ENCODE measurements at places on chromosomes 12 and 14.

- no peak for DNase-seq
Observed at GRCh38 chr12:111173836-111174235, 195.1 kb downstream of the PHETA1 start.

DNA sequence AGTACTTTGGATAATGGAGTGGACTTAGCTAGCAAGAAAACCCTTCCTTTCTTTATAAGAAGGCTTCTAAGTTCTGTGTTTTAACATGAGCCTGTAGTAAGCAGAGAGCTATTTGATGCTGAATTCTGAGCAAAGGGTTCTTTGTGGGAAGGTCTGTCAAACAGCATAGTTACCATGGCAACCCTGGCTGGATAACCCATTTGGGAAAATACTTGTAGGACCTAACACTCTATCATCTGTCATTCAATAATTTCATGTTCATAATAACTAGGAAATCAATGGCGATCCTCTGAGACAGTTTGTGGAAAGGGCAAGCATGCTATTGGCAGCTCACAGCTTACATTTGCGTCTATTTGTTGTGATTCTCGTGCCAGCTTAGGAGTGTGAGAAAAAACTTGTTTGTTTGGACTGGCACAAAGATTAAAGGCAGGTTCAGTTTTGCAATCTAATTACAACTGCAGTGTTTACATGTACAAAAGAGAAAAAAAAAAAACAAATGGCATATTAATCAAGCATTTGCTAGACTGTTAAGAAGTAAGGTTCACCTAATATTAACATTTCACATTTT, 219.2 kb downstream of the PDZRN4 start:
- peak; percentile 28 for DNase-seq

DNA sequence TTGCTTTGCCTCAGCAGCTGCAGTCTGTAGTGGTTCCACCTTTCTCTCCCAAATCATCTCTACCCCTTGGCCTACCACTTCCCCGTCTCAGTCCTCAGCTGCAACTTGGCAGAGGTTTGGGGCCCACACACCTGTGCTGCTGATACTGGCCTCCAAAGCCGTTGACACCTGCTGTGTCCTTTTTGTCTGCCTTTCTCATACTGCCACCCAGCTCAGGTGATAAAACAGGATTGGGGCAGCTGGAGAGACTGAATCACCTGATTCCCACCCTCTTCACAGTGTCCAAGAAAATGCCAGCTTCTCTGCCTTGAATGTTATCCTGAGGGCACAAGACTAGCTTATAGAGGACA, 103.7 kb downstream of the ETV6 start:
- DNase-seq, result no peak

DNA sequence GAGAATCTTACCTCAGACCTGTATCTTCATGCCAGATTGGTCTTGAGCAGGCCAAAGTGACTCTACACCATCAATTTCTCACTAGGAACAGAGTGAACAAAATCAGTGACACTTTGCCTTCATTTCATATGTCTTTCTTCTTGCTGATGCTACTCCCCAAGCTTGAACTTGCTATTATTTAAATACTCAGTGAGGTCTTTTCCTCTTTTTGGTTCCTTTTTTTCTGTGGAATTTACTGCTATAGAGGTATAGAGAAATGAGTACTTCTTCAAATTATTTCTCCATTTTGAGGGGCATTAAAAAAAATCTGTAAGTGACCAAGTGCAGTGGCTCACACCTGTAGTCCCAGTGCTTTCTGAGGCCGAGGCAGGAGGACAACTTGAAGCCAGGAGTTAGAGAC, at the start of gene GPR33:
GPR33 (minus strand) TSS at position 154 of the 400 bp plus-strand sequence. CDS start 4,074 bp downstream, outside the sequence.
- no peak for DNase-seq

GRCh38 chr14:71155743-71156142, 248.5 kb downstream of the PCNX1 start:
- DNase-seq, result no peak

DNA sequence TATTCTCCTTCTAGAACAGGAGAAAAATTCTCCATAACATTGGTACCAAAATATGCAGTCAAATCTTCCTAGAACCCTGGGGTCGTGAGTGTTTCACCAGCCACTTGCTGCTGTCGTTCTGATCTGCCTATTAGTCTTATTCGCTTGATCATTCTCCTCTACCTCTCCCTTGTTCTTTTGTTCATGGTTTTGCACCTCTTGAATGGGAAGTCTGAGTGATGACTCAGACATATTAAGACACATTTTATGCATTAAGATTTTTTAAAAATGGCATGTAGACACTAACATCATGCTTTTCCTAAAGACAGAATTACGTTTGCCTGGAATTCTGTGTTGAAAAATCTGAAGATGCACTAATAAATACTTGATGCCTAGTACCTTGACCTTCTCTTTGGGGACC, 159.2 kb upstream of the LRIG3 start:
- no peak for DNase-seq

DNA sequence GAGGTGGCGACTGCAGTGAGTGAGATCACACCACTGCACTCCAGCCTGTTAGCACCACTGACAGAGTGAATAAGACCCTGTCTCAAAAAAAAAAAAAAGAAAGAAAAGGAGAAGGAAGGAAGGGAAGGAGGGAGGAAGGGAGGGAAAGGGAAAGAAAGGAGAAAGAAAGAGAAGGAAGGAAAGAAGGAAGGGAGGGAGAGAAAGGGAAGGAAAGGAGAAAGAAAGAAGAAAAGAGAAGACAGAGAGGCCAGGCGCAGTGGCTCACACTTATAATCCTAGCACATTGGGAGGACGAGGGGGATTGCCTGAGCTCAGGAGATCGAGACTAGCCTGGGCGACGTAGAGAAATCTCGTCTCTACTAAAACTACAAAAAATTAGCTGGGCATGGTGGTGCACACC, 13.2 kb downstream of the DCAF5 start:
- no peak for DNase-seq

GRCh38 chr12:55664826-55665225, 28.1 kb downstream of the OR10P1 start:
- no peak for DNase-seq

DNA sequence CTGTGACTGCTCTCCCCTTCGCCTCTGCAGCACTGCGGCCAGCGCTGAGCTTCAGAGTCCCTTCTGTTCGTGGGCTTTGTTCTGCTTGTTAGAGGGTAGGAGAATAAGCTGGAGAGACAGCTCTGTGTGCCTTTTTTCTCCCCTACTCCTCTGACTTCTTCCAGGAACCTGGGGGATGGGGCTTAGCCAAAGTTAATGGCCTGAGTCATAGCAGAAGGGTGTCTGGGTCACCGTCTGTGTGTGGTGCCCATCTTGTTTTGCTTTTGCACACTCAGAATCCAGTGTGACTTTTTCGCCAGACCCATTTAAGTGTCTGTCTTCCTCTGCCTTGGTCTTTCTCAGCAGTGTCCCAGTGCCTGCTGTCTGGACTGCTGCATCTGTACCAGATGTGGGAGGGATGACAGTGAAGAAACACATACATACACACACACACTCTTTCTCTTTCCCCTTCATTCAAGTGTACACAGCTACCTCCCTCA, 3.0 kb downstream of the KIF5A start:
- no peak for DNase-seq

DNA sequence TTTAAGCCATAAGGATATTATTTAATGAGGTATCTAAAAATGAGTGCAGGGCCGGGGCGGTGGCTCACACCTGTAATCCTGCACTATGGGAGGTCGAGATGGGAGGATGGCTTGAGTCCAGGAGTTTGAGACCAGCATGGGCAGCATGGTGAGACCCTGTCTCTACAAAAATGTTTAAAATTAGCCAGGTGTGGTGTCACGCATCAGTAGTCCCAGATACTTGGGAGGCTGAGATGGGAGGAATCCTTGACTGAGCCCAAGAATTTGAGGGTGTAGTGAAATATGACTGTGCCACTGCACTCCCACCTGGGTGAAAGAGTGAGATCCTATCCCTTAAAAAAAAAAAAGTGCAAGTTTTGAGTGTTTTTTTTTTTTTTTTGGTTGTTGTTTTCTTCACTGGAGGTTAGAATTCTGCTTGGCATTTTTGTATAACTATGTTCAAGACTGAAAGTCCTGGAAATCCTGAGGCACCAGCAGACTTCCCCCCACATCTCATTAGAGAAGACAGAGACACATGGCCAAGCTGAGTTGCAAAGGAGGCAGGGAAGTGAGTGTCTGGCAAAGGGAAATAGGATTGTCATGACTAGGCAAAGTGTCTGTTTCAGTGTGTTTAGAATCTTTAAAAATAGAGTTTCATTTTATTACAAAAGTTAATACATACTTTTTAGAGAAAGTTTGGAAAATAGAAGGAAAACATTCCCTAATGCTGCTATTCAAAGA, 53.5 kb upstream of the DUSP6 start:
- DNase-seq, result no peak

GRCh38 chr12:102833687-102834441, 83.2 kb downstream of the PAH start:
- no peak for DNase-seq

DNA sequence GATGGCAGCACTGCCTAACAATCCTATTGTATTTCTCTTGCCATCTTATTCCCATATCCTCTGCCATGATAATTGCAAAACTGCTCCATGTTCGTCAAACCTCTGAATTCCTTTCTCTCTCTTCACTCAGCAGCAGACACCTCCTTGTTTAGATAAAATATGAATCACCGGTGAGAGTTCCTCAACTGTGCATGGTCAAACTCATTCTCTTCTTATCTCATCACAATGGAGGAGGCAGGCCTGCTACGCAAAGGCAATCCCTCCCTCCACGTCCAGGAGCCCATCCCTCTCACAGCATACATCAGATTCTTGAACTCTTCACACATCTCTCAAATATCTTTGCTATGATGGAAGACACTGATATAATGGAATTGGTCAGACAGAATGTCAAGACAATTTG, 90.1 kb upstream of the DAAM1 start:
- DNase-seq, result no peak

DNA sequence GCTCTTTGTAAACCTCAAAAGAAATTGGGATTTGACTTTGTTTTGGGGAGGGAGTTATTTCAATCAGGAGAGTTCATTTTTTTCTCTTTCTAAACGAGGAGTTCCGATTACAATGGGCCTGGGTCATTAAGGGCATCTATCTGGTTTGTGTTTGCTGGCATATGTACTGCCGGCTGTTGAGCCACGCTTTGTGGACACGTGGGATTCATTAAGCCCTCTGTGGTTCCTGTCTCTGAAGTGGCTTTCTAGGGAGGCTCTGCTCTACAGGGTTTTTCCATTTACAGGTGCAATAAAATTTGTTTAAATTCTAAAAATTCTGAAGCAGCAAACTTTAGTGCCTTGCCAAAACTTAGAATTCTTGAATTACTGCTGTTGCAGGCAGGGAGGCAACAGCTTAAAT, 57.9 kb downstream of the GNS start:
- DNase-seq, result no peak

DNA sequence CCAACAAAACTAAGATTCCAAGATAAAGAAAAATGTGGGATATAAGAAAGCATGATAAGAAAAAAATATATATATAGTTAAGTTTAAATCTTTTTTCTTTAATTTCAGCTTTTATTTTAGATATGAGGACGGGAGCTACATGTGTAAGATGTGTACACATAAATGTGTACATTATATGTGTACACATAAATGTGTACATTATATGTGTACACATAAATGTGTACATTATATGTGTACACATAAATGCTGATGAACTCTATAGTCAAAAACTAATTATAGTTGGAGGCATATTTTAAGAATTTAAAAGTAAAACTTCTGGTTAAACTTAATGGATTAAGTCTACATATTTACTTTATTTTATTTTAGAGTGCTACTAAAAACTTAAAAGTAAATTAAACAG, 123.6 kb downstream of the BTG1 start:
- no peak for DNase-seq

DNA sequence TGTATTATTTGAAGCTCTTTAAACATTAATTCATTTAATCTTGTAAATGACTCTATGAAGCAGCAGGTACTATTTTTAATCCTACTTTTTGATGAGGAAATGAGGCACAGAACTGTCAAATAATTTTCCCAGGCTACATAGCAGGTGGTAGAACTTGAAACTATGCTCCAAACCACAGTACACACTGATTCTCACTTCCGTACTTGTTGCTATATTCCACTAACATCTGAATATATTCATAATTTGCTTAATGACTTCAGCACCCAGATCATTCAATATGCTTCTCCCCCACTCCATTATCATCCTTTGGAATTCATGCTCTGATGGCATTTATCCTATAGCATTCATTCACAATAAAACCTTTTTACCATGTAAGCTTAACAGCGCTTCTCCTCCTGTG, 4.9 kb downstream of the ERGIC2 start:
- DNase-seq, result no peak

GRCh38 chr12:77435446-77436091, 370.2 kb upstream of the E2F7 start:
- DNase-seq, result no peak

- no peak for DNase-seq
Observed at GRCh38 chr12:28456934-28457710, 266.9 kb downstream of the CCDC91 start.

GRCh38 chr12:131491155-131491554, 219.7 kb upstream of the SFSWAP start:
- no peak for DNase-seq

GRCh38 chr14:43853541-43853940, 653.5 kb downstream of the FSCB start:
- DNase-seq, result no peak

DNA sequence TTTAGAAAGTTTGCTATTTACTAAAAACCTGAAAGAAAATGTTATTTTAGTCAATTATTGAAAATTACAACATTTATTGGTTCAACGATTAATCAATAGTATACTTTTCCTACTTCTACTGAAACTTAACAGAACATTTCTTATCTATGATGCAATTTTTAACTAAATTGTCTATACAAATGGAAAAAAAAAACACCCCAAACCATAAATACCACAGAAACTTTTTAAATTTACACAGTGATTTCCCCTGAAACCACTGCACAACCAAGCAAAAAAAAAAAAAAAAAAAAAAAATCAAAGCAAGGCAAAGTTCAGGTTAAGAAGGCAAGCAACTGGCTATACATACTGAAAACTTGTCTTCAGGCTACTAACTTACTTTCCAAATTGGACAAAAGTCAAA, 71.9 kb upstream of the POC1B start:
- no peak for DNase-seq

- DNase-seq, result no peak
Observed at GRCh38 chr14:30610787-30611343, 11.3 kb upstream of the SCFD1 start.

DNA sequence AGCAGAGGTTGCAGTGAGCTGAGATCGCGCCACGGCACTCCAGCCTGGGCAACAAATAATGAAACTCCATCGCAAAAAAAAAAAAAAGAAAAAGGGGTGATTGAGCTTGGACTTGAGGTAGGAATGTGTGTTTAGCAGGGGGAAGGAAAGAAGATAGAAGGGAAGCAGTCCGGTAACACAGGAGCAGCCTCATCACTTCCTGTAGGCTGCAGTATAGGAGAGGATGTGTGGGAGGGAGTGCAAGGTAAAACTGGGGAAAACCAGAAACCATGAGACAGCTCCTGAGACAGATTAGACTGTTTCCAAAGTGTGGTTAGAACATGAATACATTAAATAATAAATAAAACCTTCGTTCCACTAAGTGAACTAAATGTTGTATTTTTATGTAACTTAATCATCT, 49.2 kb downstream of the FGD4 start:
- no peak for DNase-seq

GRCh38 chr12:120314220-120314619, 12.1 kb downstream of the SIRT4 start:
- no peak for DNase-seq

Data from caudate nucleus (tissue), 63 donors.